Right renal cortex interstitium (tissue), 3 donors: ENCODE measurements at places on chromosomes 1 and 21.

- DNase-seq, result peak; percentile 71
Observed at GRCh38 chr1:7616076-7616832, 154.8 kb upstream of the VAMP3 start.

- DNase-seq, result no peak
Observed at GRCh38 chr1:4673494-4673893, 19.1 kb downstream of the AJAP1 start.

- peak; percentile 34 for DNase-seq
Observed at GRCh38 chr21:32770871-32771523, 558 bp downstream of the PAXBP1 start.

- DNase-seq, result no peak
Observed at GRCh38 chr1:168719306-168720111, 9.5 kb downstream of the DPT start.

DNA sequence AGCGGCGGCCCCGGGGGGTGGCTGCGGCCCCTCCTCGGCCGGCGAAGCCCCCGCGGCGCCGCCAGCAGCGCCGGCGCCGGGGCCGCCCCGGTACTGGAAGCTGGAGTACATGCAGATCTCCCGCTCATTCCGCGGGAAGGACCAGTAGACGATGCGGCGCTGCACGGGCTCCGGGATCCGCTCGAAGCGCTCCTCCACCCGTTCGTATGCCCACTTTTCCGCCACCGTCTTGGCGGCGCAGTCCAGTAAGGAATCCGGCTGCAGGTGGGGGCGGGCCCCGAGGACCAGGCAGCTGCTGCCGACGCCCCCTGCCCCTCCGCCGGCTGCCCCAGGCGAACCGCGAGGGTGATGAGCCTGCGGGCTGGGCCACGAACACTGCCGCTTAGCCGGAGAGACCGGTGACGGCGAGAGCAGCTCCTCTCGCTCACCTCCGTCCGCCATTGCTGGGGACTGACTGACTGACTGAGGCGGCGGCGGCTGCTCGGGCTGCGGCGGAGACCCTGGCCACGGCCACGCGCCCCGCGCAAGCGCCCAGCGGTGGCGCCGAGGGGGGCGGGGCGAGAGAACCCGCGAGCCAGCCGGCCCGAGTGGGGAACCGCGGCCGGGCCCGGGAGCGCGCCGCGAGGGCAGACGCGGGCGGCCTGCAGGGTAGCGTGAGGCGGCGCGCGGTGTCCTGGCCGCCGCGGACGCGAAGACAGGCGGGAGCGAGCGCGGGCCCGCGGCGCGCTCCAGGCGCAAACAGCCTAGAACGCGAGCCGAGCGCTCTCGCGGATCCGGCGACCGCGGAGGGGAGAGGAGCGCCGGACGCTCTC lies at the start of gene ZSWIM5:
TSS of gene ZSWIM5 (minus strand) at position 696 of the 812 bp plus-strand sequence. CDS start at position 441, 255 bp downstream.
- DNase-seq, result no peak

GRCh38 chr1:190049314-190049713 lies 428.4 kb downstream of the BRINP3 start:
- DNase-seq, result no peak

DNA sequence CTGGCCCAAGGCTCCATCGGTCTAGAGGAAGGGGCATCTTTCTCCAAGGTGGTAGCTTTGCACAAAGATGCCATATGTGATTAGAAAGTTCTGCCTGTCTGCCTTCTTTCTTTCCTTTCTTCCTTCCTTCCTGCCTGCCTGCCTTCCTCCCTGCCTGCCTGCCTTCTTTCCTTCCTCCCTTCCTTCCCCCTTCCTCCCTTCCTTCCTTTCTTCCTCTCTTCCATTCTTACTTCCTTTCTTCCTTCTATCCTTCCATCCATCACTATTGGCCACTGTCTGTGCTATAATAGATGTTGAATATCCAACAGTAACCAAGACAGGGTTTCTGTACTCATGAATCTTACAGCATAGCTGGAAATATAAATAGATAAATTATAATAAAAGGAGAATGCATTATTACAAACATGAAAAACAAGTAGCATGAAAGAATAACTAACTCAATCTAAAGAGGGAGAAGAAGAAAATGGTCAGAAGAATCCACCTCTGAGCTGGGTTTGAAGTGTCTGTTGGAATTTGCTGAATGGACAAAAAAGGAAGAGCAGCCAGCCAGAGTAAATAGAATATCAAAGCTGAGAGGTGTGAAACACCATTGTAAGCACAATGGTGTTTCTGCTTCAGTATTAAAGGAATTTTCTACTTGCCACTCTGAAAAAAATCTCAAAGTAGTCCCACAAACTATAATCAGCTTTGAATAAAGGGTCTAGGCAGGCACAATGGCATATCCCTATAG lies 250.6 kb upstream of the NR5A2 start:
- no peak for DNase-seq

- no peak for DNase-seq
Observed at GRCh38 chr21:45263534-45263933, 24.2 kb downstream of the POFUT2 start.

GRCh38 chr1:46490406-46490655 lies 695 bp downstream of the DMBX1 start:
- no peak for DNase-seq

- DNase-seq, result no peak
Observed at GRCh38 chr1:79188337-79188736, 181.8 kb upstream of the ADGRL4 start.

GRCh38 chr1:12851779-12852178 lies 3.3 kb upstream of the HNRNPCL1 start:
- DNase-seq, result no peak

- no peak for DNase-seq
Observed at GRCh38 chr1:228801068-228801467, 65.8 kb downstream of the RHOU start.
